Hippocampal formation (tissue), 2 donors: ENCODE measurements at places on chromosomes 5 and 9.

DNA sequence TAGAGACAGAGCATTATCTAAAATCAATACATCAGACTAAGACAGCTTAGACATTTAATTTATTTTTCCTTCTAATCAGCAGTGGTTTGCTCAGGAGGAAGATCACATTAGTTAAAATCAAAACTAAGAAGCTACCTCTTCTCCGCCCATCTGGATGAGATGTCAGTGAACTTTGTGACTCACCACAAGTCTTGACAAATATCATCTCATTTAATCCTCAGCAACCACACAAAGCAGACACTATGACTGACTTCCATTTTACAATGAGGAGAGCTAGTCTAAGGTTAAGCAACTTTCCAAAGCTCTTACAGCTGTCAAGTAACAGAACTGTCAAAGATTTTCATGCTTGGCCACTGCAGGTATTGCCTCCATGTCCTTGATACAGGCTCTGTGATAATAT is 289.5 kb downstream of the DEPDC1B start:
- DNase-seq: no peak

DNA sequence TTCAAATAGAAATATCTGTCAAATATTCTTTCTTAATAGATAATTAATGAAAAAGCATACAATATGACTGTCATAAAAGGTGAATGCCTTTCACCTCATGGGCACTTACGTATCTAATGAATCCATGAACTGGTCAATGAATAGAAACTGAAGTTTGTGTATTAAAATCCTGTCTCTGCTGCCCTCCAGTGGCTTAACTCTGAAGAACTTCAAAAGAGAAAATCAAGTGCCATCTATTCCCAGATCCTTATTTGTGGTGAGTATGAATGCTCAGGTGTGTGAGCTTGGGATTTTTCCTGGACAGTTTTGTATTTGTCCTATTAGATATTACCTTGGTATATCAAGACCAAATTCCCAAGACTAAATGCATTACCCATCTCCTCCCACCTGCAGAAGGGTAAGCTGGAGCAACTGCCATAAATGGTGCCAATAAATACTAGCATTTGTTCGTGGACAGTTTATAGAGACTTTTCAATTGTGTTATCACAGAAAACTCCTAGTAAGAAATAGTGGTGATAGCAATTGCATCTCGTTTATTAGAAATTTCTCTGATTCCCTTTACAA is 44.0 kb upstream of the SVEP1 start:
- no peak for DNase-seq

GRCh38 chr5:110899566-110900412 is 161.0 kb downstream of the SLC25A46 start:
- no peak for DNase-seq

- DNase-seq: no peak
Measured at GRCh38 chr5:160173-160510, 31.2 kb upstream of the LRRC14B start.

DNA sequence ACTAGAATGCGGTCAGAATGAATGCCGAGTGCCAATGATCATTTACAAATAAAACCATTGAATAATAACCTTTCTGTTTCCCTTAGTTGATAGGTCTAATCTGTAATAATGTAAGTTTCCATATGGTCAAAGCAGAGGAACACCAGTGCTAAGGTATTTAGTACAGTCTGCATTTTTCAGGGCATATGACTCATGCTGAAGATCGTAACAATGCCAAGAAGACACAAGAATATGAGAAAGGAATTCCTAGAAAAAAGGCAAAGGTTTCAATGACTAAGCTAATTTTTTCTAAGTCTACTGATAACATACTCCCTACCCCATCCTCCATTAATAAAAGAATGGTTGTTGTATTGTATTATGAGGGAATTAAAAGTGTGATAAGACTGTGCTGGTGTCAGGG is 2.8 kb downstream of the OR1L8 start:
- DNase-seq: no peak

DNA sequence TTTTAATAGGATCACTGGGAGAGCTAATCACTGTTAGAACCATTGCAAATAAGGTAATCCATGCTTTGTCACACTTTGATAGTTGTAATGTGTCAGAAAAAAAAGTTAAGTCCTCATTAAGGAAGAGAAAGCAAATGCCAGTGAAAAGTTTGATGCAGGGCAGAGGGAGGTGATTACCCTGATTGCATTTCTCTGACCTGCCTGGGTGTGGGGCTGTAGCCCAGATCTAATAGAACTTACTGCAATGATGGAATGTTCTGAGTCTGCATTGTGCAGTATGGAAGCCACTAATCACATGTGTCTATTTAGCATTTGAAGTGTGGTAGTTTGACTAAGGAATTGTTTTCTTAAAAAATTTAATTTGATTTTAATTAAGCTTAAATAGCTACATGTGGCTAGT is 202.7 kb downstream of the ATP10B start:
- DNase-seq: no peak

- no peak for DNase-seq
Measured at GRCh38 chr5:27818888-27819287, 780.5 kb upstream of the CDH9 start.

- DNase-seq: no peak
Measured at GRCh38 chr9:96487949-96488348, 38.0 kb downstream of the HABP4 start.

GRCh38 chr5:114377946-114378345 is 16.1 kb downstream of the KCNN2 start:
- DNase-seq: no peak

GRCh38 chr9:123631862-123632261 is 275.9 kb downstream of the CRB2 start:
- no peak for DNase-seq

DNA sequence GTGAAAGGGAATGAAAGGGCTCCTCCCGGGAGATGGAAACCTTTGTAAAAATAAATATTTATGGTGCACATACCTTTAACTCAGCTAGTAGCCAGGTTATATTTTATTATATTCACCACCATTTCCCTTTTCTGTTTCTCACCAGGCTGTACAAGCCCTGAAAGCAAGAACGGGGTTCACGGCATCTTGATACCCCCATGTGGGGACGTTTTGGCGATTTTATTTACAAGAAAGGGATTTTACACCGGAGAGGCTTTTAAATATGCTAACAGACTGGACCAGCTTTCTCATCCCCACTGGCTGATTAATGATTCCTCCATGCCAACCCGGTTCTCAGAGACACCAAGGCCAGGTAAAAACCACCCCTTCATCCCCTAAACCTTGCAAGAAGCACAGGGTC is 19.2 kb downstream of the IL12B start:
- DNase-seq: no peak

- no peak for DNase-seq
Measured at GRCh38 chr9:6633378-6633777, 12.2 kb downstream of the GLDC start.

- DNase-seq: no peak
Measured at GRCh38 chr9:112599732-112600131, 113.1 kb downstream of the KIAA1958 start.

- DNase-seq: no peak
Measured at GRCh38 chr5:87190687-87191086, 77.0 kb upstream of the RASA1 start.

- no peak for DNase-seq
Measured at GRCh38 chr5:78659114-78659513, 10.5 kb upstream of the LHFPL2 start.

DNA sequence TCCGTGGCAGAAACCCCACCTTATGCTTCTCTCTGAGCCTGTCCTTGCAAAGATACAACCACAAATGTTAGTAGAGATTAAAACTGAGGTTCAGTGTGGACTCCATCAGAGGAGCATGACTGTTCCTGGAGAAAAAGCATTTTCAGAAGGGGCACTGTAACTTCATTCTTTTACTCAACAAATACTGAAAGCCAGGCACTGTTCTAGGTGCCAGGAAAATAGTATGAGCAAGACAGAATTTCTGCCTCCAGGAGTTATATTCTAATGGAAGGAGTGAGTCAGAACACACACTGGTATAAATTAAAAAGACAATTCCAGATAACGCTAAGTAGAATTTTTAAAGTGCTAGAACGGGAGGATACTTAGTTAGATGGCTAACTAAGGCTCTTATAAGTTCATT is 251.4 kb upstream of the GAS1 start:
- no peak for DNase-seq

DNA sequence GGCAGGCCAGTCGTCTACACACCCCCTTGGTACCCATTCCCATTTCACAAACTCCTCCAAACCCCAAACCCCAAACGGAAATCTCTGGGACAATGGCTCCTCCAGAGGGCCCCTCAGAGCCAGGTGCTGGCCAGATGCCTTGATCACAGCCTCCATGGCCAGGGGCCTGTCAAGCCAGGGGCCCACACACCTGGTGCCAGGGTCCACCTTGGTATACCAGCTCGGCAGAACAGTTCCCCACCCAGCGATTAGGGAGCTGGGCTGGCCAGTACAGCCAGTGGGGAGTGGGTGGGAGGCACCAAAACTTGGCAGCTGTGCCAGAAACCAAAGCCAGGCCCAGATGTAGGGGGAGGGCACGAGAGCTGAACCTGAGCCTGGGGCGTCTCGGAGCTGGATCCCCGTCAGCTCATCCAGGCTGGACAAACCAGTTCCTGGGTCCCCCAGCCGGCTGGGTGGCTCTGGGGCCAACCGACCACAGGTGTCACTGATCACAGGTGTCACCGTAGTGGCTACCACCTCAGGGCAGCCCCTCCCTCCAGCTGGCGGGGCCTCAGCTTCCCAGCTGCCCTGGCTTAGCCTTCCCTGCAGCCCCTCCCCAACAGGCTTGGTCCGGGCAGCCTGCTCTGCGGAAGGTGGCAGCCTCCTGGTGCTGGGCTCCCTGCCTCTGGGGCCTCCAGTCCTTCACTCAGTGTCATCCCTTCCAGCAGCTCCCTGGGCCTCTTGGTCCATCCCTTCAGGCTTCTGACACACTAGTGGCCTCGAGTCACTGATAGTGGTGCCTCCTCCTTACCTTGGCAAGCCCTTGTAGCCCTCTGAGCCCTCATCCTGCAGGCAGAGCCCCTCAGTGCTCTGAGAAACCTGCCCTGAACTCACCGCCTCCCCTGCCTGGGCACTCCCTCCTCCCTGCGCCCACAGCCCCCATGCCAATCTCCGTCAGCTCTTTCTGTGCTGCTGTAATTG is 6.6 kb upstream of the RMND5B start:
- no peak for DNase-seq

- no peak for DNase-seq
Measured at GRCh38 chr5:128693764-128694163, 155.7 kb upstream of the FBN2 start.

DNA sequence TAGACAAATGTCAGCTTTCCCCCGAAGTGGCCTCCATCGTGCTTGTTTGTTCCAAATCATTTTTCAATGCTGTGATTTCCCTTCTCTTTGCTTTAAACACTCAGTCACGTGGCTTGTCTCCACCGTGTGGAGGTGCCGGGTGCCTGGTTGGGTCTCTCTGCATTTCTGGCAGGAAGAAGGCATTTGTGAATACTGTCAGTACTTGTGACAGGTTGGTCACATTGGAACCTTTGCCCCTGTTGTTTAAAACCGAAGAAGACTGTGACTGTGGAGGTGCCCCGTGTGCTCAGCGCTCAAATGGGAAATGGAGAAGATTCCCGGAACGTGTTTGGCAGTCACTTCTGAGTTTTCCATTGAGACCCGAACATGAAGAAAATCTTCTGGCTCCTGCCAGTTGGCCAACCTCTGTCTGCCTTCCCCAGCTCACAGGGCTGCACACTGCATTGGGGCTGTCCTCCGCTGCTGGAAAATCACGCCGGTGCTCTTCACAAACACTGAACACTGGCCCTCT is 74.6 kb downstream of the LMNB1 start:
- no peak for DNase-seq

- DNase-seq: no peak
Measured at GRCh38 chr9:69379270-69379982, 54.4 kb downstream of the ENTREP1 start.

GRCh38 chr5:2617461-2617860 is 134.0 kb downstream of the IRX2 start:
- no peak for DNase-seq

- no peak for DNase-seq
Measured at GRCh38 chr9:117156144-117156688, 258.6 kb downstream of the ASTN2 start.

DNA sequence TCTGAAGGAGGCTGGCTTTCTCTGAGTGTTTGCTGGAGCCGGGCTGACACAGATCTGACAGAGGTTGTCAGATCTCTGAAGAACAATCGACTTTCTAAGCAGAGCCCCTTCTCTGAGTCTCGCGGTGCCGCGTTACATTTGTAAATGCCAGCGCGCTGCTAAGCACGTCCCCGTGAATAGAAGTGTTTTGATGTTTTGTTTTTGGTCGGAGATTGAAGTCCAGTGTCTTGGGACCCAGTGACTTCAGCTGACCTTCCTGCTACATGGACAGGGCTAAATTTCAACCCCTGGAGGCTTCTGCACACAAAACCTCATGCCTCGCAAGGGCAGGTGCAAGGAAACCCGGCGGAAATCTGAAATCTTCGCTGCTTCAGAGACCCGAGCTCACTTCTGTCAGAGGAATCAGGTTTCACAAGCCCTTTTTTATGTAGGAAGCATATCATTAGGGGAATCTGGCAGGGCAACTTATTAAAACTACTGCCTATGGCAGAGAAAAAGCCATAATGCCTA is 27.2 kb downstream of the NEUROG1 start:
- DNase-seq: no peak

DNA sequence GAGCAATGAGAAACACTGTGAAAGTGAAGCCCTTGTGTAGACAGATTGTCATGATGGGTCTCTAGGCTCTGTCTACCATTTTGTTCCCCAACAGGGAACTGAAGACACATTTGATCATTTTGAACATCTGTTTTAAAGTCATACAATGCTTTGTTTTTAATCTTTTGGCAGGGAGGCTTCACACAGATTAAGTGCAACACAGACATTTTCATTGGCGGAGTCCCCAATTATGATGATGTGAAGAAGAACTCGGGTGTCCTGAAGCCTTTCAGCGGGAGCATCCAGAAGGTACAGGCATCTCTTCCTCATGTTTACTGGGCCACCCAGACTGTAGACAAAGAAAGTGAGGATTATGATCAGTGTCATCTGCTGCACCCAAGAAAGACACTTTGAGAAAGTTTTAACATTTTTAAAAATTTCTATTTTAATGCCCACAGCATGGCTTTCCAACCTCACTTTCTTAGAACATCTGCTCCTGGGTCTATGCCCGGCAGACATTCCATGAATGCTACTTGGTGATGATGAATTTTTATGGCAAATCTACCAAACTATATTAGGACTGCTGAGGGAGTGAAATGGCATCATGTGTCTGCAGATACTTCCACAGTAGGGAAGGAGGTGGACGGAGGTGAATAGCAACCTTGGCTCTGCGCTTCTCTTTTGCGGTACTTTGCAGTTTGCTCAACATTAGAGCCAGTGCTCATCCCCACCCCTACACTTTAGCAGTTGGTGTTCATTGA is 121.3 kb downstream of the LIFR start:
- DNase-seq: no peak
